Psoas muscle (tissue), 8 donors: ENCODE measurements at places on chromosomes 12 and 14.

GRCh38 chr14:78863143-78863542 is 693.0 kb downstream of the NRXN3 start:
- DNase-seq, result no peak

DNA sequence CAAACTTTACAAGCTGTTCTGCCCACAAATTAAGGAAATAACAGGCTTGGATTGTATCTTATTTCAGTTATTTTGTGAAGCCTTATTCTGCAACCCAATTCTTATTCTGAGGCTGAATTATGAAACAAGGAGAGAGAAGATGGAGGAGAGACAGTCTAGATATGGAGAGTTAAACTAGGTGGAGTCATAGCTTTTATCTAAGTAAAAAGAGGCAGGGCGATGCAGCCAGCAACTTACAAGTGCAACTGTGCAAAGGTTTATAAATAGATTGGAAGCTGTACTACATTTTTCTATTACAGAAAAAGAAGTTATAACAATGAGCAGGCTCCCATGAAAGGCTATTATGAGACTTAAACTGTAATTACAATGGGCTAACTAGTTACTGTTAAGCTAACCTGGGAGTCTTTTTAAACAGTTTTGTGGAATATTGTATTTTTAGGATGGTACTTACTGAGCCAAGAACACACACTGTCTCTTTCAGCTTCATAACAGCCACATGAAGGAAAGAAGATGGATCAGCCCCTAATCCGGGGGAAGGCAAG is 22.4 kb downstream of the NID2 start:
- DNase-seq, result no peak

- DNase-seq, result no peak
These were observed 9.1 kb upstream of the FBXL14 start for GRCh38 chr12:1603269-1603993.

GRCh38 chr14:70422538-70422937 is 5.6 kb upstream of the SYNJ2BP start:
- DNase-seq, result no peak

GRCh38 chr12:101685092-101685491 is 12.3 kb upstream of the CHPT1 start:
- no peak for DNase-seq

DNA sequence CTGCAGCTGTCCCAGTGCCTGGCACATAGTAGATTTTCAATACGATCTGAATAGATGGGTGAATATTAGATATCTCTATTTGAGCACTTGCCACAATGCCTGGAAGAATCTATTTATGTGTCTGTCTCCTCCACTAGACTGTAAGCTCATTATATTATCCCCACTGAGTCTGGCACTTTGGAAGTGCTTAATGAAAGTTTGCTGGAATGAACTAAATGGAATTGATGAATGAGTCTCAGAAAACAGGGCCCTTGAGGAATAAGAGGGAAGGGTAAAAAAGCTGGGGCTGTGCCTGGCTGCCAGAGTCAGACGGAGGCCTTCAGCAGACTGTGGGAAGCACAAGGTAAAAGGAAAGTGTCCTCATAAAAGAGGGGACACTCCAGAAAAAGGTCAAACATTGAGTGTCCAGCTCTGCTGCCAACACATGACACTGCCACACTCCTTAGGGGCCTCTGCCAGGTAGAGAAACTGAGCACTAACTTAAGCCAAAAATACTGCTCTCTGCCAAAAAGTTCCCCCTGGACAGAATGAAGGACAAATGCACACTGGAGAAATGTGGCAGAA is 39.3 kb downstream of the GLT8D2 start:
- DNase-seq, result no peak

- DNase-seq, result no peak
These were observed 580.9 kb downstream of the DIO2 start for GRCh38 chr14:79630288-79630960.

- DNase-seq, result peak; percentile 92
These were observed 14.1 kb upstream of the CDH24 start for GRCh38 chr14:23071244-23071920.

DNA sequence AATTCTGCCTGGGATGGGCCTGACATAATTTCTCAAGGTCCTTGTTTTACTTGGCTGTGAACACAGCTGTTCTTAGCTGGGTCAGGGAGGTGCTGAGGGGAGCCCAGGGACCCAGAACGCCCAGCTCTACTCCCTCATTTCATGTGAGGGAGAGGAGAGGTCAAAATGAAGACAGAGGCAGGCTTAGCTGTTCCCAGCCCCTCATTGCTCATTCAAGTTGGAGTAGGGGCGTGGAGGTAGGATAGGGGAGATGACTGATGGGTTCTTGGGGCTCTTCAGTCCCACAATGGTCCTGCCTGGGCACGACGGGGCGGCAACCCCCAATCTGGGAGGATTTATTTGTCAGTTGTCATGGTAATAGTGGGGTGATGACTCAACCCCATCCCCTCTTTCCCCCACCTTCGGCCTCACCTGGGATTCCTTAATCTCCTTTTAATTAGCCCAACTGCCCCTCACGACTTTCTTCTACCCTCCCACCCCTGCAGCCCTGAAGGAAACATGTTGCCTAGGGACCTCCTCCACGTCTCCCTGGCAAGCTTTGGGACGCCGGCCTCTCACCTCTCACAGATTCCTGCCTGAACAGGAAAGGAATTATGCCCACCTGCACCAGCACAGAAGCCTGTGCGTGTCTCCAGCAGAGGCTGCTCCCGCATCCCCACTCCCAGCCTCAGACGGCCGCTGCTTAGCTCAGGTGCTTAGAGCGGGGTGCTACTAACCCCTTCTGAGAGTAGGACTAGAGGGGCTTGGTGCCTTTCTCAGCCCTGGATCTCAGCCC is 10.2 kb downstream of the SPRYD3 start:
- peak; percentile 73 for DNase-seq

DNA sequence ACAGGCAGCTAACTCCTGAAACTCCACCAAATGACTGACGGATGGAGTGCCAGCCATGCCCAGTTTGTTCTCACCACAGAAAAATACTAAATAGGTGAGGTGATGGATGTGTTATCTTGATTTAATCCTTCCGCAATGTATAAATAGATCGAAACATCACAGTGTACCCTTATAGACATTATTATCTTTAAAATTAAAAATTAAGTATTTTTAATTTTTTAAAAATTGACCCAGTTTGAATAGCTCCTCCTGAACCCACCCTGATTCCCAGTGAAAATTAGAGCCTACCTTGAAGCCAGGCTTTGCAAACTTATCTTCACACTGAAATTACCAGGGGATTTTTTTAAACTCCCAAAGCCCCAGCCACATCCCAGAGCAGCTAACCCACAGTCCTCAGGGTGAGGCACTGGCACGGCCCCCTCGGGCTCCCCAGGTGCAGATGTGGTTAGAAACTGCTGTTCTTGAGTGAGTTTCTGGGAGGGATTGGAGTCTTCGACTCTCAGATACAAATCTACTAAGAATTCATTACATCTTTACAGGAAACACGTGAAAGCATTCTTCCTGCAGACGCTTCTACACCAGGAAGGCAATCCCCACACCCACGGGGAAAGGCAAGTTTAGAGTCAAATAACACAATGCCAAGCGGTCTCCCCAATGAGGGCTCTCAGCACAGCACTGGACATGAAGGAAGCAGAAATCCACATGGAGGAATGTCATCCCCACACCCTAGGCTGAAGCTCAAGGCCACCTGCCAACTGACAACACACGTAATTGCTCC is 126.4 kb downstream of the RIMBP2 start:
- DNase-seq, result no peak
